M059J (cell line): ENCODE measurements at places on chromosomes 16 and 17.

- DNase-seq = peak; percentile 94
Measured at GRCh38 chr16:1688807-1689560, 10.9 kb downstream of the JPT2 start.

GRCh38 chr17:285751-286422 is 66.7 kb downstream of the RPH3AL start:
- DNase-seq = no peak

DNA sequence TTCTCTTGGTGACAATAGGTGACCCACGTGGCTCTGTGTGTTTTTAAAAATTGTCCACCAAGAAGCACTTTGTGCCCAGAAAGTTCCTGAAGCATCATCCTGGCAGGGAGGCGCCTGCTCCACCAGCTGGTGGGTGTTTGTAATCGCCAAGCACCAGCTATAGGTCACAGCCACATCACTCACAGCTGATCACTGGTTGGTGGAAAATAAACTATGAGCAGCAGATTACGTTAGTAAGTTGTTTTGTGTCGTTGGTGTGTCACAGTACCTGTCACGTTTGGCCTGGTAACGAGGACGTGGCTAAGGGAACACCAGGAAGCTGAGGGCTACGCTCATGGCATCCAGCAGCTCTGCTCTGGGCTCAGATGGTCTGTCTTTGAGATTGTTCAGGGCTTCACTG is 10.1 kb downstream of the MRM3 start:
- peak; percentile 16 for DNase-seq

- no peak for DNase-seq
Measured at GRCh38 chr17:1183171-1183873, 3.5 kb upstream of the ABR start.

DNA sequence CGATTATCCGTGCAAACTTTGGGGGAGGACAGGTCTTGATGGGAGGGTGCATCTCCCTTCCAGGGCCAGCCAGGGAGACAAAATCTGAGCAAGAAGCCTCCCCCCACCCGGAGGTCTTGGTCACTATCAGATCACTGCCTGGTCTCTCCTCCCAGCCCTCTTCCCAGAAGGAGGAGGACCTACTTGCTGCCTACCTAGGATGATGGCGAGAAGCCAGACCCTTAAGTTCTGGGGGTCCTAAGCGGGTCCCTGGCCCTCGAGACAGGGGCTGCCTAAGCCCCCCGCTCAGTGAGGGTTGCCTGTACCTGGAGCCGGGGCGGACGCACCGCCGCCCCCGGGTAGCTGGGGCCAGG is 4.6 kb downstream of the TSPOAP1 start:
- DNase-seq = no peak

GRCh38 chr17:9513266-9513665 is 62.4 kb downstream of the STX8 start:
- DNase-seq = no peak

DNA sequence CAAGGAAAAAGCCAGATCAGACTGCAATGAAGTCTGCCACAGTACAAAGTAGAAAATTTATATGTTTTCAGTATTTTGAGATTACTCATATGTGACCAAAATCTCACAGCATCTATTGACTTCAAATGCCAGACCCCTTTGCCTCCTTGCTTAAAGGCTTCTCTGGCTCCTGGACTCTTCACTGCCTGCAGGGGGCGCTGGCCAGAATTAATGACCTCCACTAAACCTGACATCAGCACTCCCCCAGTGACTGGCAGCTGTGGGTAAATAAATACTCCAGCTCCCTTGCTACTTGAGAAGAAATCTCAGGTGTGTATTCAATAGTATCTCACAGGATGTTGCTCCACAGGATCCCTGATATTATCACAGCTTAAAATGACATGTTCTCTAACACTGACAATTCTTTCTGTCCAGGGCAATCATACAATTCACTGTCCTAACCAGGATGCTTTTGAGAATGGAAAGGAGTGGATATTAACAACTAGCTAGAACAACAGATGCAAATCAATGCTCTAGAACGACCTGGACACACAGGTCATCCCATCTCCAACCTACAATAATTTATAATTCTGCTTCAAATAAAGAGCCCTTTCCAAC is 4.0 kb downstream of the BECN1 start:
- DNase-seq = peak; percentile 53

- DNase-seq = no peak
Measured at GRCh38 chr16:23595246-23595950, 718 bp downstream of the NDUFAB1 start.

DNA sequence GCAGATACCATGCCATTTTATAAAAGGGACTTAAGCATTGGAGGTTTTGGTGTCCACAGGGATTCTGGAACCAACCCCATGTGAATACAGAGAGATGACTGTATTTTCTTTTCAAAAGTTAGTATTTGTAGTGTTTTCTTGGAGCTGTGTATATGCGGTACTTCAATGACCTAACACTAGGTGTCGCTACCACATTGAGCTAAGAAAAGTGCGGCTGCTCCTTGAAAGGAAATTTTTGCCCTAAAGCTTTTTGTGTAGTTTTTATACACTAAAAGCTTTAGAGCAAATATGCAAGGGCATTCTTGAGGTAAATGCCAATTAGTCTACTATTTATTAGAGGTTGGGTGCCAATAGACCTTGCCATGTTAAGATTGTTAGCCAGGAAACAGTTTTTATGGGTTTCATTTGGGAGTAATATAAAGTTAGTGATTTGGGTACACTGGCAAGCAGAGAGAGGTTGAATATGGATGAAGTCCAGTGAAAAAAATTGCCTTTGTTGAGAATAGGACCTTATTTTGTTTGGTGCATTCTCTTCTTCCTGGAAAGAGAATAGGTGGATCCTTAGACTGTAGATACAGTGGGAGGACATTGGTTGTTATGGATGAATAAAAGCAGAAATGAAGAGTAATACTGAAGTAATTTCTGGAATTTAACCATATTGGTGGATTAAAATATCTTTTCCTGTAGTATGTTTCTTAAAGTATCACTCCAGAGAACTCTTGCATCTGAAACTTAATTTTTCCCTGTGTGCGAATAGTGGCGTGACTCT is 43.3 kb downstream of the BCAS3 start:
- DNase-seq = peak; percentile 60

DNA sequence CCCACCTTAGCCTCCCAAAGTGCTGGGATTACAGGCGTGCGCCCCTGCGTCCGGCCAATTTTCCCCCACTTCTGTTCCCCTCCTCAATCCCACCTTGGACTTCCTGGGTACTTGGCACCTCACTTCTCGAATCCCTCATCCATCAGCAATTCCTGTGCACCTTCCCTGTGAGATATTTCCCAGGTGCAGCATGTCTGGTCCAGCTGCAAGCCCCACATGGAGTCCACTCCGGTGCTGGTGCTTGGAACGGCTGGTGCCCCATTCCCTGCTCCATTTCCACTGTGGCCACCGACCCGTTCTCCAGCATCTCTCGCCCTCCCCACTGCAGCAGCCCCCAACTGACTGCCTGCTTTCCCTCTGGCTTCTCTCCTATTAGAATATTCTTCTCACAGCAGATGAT is 35.3 kb downstream of the NOL11 start:
- DNase-seq = no peak

DNA sequence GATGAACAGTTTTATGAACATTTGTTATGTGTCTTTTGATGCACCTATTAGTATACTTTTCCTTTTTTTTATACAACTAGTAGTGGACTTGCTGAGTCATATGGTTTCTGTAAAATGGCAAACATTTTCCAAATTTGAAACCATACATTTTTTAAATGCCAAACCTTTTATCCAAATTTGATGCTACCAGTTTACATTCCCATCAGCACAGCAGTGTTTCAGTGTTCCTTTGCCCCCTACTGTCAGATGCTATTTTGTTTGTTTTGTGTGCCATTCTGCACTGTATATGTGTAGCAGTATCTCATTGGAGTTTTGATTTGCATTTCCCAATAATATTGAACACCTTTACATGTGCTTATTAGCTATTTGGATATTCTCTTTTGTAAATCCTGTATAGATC is 219.4 kb downstream of the TANC2 start:
- no peak for DNase-seq

DNA sequence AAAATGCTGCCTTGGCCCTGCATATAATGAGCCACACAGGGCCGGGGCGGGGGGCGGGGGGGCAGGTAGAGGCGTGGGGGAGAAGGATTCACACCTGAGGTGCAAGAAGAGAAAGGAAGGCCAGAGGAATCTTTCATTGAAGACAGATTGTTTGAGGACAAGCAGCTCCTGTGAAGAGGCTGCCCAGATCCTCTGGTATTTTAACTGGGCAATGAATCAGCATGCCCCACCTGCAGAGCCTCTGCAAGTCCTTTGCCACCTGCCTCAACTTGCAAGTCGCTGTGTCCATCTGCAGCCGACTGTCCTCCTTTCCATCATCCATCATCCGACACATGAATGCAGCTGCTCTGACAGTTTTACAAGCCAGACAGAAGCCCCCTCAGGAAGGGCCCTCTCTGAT is 1.2 kb upstream of the SOST start:
- DNase-seq = no peak

DNA sequence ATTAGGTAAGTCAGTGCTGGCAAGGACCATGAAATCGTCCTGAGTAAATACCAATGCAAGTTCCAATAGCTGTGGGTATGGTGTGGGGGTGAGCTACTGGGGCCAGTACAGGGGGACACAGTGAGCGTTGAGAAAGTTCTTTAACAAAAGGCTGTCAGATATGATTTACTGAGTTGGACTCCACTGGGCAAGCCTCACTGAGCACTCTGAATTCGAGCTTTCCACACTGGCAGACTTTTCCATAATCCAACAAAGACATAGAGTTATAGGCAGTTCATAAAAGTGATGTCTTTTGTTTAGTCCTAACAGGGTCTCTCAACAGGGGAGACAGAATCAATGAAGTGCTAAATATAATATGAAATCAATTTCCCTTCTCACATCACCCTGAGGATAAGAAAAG is 489.0 kb downstream of the KCNJ2 start:
- DNase-seq = no peak

GRCh38 chr16:46746821-46747776 is 1.0 kb downstream of the MYLK3 start:
- no peak for DNase-seq

GRCh38 chr16:11181899-11182279 is 74.1 kb downstream of the SOCS1 start:
- peak; percentile 43 for DNase-seq

DNA sequence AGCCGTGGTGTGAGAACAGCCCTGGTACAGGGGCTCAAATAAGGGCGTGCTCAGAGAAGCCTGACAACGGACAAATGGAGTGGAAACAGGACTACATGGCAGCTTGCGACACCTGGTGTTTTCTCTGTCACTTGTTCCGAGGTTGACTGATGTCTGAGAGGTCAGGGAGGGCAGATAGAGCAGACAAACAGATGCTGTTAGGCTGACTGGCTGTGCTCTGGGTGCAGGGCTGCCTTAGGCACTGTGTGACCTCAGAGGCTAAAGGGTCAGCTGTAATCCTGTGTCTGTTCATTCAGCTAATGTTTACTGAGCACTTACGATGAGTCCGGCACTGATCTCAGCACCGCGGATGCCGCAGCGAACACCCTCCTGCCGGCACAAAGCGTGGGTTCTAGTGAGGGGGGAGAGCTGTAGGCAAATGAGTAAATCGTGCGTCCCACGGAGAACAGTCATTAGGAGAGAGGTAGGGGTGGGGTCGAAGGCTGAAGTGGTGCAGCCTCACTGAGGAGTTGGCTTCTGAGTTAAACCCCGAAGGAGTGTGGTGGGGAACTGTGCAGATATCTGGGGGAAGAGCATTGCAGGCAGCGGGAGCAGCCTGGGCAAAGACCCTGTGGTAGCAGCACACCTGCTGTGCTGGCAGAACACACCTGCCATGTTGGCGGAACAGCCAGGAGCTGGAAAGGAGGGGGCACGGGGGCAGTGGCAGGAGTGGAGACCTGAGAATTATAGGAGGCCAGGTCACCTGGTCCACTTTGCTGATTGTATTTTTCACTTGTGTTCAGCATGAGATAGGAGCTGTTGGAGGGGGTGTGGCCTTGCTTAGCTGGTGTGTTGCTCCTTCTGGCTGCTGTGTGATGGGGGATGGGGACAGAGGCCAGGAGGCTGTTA is 35.0 kb downstream of the GPT2 start:
- DNase-seq = no peak

GRCh38 chr16:1556254-1556653 is 22.8 kb downstream of the TMEM204 start:
- no peak for DNase-seq

- no peak for DNase-seq
Measured at GRCh38 chr16:879461-879861, 78.9 kb upstream of the GNG13 start.

DNA sequence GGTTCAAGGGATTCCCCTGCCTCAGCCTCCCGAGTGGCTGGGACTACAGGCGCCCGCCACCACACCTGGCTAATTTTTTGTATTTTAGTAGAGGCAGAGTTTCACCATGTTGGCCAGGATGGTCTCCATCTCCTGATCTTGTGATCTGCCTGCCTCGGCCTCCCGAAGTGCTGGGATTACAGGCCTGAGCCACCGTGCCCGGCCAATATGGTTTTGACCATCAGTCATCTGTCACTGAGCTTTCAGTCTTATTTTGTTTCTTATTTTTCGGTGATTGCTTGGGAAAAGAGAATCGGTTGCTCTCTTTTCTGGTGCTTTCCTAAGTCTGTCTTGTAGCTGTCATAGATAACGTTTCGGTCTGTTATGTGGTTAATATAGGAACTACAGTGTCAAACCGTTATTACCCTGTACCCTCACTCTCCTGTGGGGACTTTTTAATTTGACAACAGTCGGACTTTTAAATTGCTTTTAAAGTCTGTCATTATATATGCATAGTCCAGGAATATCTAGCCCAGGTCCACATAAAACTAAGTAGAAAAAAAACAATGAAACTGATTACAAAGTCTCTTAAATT is 453.4 kb downstream of the KCNJ18 start:
- DNase-seq = no peak

DNA sequence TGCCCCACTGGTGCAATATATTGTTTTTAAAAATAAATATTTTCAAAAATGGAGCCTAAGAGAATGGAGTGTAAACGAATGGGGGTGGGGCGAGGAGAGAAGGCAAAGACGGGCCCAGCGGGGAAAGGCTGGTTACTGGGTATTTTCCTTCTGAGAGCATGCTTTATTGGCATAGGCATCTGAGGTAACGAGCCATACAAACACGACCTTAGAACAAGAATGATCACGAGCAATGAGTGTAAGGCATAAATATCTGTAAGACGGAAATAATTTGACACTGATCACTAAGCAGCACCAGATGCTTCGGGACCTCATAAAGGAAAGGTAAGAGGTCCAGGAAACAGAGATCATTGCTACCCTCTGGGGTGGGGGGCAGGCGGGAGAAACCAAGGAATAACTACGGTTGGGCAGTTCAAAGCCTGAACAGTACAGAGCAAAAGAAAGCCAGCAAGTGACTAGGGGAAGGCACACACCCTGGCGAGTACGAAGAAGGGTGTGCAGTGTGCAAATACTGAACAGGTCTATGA is 959 bp downstream of the SSH2 start:
- DNase-seq = peak; percentile 69

DNA sequence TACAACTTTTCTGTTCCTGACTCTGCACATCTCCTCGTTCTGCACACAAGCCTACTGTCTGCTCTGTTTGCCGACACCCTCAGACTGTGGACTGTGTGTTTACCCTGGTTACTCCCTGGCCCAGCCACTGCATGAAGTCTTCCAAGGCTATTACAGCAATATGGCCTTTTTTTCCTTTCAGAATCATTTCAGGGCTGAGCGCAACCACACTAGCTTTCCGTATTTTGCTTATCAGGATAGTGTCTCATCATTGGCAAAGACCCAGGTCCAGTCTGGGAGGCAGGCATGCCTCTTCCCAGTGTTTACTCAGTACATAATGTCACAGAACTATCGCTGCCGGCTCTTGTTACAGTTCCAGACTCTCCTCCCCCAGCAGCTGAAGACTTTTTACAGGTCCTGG is 10.1 kb downstream of the DNAH9 start:
- peak; percentile 3 for DNase-seq

- no peak for DNase-seq
Measured at GRCh38 chr17:28554565-28554964, 2.1 kb upstream of the UNC119 start.
